ENCODE measurements at places on chromosomes 7 and 10.
A peak's percentile ranks its signal among the peaks of the same experiment; 100 is the strongest.

DNA sequence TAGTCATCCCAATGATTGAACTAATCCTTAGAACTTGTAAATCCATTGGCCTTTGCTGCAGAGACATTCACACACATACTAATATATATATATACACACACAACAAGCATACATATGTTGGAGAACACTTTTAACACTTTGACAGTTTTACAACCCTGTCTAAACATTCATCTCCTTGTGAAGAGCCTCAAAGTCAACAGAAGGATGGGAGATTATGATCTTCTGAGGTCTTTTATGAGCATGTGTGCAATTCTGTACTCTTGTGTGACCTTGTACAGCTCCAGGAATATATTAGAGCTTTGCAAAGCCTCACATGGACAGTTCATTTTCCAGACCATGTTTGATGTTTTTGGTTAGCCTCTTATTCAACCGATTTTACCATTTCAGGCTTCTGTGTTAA lies 589.0 kb downstream of the NXPH1 start:
- no peak for DNase-seq

- DNase-seq: peak; percentile 89
These were observed 168.3 kb upstream of the AUTS2 start for GRCh38 chr7:69429911-69430383.

DNA sequence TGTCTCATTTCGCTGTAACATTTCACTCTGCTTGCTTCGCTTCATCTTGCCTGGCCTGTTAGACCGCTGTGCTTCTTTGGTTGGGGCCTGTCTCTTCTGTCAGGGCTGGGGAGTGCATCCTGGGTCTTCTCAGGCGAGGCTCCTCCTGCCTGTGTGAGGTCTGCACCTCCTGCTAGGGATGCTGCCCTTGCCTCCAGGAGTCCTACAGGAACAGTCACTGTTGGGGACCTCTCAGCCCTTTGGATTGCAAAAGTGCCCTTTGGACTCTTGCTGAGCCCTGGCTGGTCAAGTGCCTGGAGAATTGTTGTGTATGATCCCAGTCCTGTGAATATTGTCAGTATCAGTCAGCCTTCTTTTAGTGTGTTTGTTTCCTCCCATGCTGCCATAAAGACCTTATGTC lies 84.1 kb downstream of the MDFIC start:
- DNase-seq: no peak

- no peak for DNase-seq
These were observed 14.2 kb downstream of the PDLIM1 start for GRCh38 chr10:95276367-95277200.

DNA sequence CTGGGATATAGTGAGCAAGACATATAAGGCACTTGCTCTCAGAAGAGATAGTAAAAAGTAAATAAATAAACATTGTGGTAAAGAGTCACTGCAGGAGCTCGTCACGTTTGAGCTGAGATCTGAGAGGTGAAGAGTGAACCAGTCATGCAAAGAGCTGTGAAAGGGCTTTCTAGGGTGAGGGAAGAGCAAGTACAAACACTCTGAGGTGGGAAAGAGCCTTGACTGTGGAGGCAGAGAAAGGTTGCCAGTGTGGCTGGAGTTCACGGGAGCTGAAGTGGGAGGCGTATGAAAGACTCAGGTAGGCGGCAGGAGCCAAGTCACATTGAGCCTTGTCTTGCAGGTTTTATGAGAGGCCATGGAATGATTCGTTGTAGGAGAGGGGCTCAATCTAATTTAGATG lies 141.0 kb downstream of the C1GALT1 start:
- no peak for DNase-seq

DNA sequence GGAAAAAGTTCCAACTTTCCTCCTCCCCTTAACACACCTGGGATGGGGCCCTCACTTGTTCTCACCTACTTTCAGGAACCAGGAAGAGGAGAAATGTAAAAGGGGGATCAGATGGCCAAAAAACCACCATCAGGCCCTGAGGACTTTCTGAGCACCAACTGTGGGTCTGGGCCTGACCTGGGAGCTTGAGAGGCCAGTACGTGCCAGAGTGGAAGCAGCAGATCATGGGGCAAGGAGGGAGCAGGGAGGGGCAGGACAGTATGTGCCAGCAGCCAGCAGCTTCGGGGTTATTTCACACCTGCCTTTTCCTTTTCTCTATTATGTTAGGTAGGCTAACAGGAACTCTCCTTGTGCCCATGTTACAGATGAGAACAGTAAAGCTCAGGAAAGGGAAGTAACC lies 118.8 kb upstream of the UNC5B start:
- DNase-seq: no peak

DNA sequence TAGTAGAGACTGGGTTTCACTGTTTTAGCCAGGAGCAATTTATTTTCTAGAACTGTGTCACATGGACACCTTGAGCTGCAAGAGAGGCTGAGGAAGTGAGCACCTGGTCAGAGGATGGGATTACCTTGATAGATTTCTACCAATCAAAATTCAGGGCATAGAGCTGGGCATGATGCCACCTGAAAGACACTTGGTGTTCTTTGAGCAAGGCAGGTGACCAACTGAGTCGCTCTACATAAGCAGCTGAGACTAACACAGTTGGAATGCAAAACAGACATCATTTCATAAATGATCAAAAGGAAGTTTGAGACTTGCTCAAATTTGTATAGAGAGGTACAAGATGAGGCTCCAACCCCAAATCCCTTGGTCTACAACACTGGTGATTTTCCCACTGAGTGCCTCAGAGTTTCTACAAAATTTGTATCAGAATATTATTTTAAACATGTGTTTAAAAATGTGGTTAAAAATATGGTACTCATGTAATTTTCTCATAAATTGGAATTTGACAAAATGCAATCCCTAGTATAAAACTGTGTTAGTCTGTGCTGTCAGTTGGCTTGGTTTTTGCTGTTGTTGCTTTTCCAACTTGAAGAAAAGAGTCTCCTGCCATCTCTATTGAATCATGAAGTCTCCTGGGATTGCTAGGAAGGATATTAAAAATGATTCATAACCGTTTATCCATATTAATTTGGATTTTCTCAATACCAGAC lies 156.4 kb upstream of the MDFIC start:
- peak; percentile 19 for DNase-seq

DNA sequence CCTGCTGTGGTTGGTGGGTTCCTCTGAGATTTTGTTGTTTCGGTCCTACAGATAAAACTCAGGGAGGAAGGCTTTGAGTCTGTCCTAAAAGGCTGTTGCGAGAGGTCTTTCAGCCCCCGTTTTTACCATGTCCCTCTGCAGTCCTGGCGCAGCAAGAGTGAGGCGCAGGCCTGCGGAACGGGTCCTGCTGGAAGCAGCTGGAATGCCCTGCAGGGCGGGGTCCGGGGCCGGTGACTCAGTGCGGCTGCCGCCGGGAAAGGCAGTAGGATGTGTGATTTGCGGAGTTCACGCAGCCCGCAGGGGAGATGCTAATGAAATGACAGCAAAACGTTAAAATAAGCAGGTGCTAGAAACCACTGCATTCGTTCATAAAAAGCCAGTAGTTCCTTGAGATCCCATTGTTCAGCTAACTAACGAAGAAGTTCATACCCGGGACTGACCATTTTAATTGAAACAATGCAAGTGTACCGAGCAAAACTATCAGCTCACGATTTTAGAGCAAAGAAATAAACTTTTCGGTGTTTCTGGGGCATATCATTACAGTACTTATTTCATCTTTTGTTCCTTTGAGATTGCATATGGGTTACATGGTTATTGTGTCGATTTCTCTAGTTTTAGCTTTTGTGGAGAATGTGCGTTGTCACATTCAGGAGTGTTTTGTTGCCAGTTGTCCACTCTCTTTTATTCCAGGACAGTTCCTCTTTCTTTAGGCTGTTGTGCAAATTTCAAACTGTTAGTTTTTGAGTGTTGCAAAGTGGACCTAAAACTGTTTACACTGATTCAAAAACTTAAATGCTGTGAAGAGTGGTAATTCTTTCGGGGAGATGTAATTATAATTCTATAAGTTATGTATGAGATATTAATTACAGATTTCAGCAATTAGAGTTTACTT lies 783 bp downstream of the ANLN start:
- DNase-seq: peak; percentile 47

GRCh38 chr7:79453558-79454360 lies at the start of gene MAGI2:
Gene MAGI2, minus strand, starts transcription at chr7:79453667. Its CDS starts 347 bp downstream, at chr7:79453320.
- DNase-seq: peak; percentile 53

DNA sequence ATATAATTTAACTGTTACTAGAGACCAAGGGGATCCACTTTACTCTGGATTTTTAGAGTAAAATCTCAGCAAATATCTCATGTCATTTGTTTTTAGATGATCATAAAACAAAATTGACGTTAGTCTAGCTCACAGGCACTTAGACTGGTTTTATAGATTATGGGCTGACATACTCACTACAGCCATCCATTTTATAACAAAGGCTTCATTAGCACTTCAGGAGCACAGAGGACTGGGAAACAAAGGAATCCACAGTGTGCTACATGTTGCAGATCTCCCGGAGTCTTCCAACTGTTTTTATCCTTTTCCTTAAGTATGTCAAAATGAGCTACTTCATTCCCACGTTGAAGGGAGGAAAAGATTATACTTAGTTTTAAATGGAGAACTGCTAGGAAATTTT lies 15.9 kb upstream of the SCRN1 start:
- DNase-seq: no peak

GRCh38 chr7:88737632-88738031 lies 21.9 kb upstream of the ZNF804B start:
- DNase-seq: no peak

DNA sequence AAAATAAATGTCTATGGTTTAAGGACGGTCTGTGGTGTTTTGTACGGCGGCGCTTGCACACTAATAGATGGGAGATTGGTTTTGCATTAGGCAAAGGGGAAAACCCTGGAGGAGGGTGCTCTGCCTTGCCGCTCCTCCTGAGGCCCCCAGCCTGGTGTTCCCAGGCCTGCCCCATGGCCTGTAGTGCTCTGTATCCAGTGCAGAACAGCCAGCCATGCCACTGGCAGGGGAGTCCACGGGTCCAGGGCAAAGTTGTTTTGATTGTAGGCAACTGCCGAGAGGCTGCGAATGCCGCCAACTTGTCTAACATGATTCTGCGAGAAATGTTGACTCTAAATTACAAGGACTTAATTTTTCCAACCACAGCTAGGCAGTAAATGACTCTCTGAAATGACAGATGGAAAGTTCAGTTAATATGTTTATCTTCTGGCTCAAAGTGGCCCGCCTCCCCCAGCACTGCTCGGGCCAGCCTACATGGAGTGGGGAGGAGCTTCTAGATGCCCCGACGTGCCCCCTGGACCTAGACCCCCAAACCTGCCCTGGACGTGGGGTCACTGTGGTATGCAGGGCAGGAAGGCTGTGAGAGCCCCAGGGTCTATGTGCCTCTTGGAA lies 104.6 kb upstream of the GDF10 start:
- DNase-seq: no peak

DNA sequence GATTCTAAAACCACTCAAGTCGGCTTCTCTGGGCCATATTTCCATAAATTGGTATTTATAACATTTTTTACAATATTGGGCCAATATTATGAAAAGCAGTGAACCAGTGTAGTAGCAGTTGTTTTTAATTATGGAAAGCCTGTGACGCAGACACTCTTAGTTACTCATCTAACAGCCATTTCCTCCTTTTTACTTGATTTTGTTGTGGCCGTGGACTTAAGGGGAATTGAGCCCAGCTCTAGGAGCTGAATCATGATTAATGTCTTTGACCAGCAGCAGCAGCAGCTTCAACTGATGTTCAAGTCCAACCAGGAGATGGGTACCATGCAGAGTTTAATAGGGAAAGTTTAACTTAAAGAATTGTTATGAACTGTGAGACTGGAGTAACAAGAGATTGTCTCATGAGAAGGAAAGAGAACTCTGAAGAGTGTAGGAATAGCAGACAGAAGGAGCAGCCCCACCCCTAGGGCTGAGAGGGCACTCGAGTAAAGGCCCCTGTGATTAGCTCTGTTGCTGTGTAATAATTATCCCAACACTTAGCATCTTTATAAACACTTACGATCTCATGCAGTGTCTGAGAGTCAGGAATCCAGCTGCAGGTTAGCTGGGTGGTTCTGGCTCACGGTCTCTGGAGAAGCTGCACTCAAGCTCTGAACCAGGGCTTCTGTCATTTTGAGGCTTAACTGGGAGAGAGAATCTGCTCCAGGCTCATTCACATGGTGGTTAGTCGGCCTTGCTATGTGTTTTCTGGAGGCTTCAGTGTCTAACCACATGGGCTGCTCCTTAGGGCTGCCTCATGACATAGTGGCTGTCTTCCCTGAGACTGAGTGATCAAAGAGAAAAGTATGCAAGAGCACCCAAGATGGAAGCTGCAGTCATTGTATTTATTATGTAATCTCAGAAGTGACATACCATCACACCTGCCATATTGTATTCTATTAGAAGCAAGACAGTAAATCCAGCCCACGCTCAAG lies 4.6 kb downstream of the LANCL2 start:
- peak; percentile 92 for DNase-seq
